ENCODE measurements at places on chromosomes 3 and 15.

- no peak for DNase-seq
Observed at GRCh38 chr15:40859206-40859851, 14.7 kb downstream of the RHOV start.

DNA sequence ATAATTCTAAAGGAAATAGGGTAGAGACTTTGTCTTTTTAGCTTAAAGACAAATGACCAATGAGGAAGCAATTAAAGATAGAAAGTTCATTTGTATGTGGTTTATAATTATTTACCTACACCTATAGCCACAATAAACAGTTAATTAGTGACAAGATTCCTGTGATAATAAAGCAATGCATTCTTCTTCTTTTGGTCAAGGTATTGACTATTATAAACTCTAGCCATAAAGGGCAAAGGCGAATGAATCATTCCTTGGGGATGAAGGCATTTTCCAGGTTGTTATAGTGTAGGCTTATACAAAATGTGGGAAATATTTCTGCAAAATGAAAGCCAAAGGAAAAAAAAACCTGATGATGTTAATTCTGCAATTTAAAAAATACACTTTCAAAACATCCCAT lies 115.4 kb downstream of the PLD1 start:
- DNase-seq = no peak

GRCh38 chr3:116951610-116952009 lies 242.0 kb downstream of the TUSC7 start:
- DNase-seq = no peak

DNA sequence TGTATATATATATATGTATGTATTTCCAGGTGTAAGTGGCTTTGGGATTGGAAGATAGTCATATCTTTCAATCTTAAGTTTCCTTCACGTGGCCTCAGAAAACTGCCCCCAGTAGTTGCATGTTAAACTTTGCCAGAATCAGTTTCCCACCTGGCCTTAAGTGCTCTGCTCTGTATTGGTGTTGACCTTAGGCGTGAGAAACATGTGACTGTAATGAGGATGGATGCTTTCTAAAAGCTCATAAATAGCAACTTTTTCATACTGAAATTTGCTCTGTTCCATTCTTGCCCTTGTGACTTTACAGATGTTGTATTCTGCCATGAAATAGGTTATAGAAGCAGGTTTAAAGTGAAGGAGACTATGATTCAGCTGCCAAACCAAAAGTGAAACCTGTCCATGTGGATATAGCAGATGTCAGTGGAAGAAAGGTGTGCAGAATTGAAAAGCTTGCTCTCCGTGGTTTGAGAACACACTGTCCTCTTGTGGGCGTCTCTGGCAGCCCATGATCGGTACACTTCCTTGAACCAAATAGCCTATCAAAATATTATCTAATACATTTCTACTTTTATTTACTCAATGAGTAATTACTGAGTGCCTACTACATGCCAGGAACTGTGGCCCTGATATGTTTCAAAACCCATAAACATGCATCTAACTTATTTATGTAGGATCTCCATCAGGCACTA lies 15.8 kb downstream of the SCG5 start:
- no peak for DNase-seq

Measured in skeletal muscle cell (primary cell).